ENCODE measurements at places on chromosomes 2 and 18. TPM values are rescaled to one million over a fixed set of nuclear protein-coding genes. Genes with fewer than 3 reads are reported as not detected.

DSEL gene
- total RNA-seq, result 0.44 TPM

PARD3B gene
- total RNA-seq, result 1.2 TPM

UPP2 gene
- not detected for total RNA-seq

ITGB6 gene
- total RNA-seq, result 0.84 TPM

SEPTIN10 gene
- 58.3 TPM for total RNA-seq

TIMM21 gene
- total RNA-seq, result 69.7 TPM

LBX2 gene
- total RNA-seq, result 4.0 TPM

BUB1 gene
- total RNA-seq, result 46.1 TPM

SLC9A4 gene
- total RNA-seq, result not detected

CRYBA2 gene
- not detected for total RNA-seq

RAD51AP2 gene
- not detected for total RNA-seq

CCDC178 gene
- not detected for total RNA-seq

EFR3B gene
- 16.8 TPM for total RNA-seq

ALLC gene
- 0.06 TPM for total RNA-seq

GAL3ST2 gene
- total RNA-seq, result 0.28 TPM

AMMECR1L gene
- 20.3 TPM for total RNA-seq

GALNT5 gene
- 2.8 TPM for total RNA-seq

CNGA3 gene
- total RNA-seq, result not detected

MTCL1 gene
- 55.8 TPM for total RNA-seq

PAX8 gene
- total RNA-seq, result 1.4 TPM

ARHGEF4 gene
- total RNA-seq, result 7.5 TPM

DCC gene
- total RNA-seq, result not detected

CFAP221 gene
- total RNA-seq, result 0.92 TPM

SLC35F5 gene
- total RNA-seq, result 51.1 TPM

IL1RL2 gene
- not detected for total RNA-seq

TXNDC2 gene
- total RNA-seq, result 0.21 TPM

C2orf66 gene
- 0.09 TPM for total RNA-seq

HOXD12 gene
- not detected for total RNA-seq

All from A549 treated with CpdA at 1 μM for 4 hours (cell line).